ENCODE measurements at places on chromosomes 12 and 14. TPM values are rescaled to one million over a fixed set of nuclear protein-coding genes. Genes with fewer than 3 reads are reported as not detected.

The PRIMA1 gene
- 5.9 TPM for total RNA-seq

DNA sequence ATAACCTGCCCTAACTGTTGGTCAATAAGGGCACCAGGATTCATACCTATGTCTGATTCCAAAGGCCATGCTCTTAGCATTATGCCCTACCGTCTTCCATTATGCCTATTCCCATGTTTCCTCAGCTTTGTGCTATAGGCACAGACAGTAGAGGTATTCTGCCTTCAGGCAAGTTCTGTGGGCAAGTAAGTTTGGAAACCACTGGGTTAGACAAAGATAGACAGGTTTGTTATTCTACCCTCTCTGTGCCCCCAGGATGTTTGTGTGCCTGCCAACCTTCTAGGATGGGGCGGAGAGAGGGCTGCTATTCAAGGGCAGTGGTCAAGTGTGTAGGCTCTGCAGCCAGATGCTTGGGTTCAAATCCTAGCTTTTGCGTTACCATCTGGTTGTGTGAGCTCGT is 4.6 kb downstream of the RAPGEF3 start:
- DNase-seq, result no peak

The RNASE3 gene
- not detected for total RNA-seq

GRCh38 chr14:61588419-61588901 is 106.9 kb upstream of the HIF1A start:
- no peak for DNase-seq

The MUCL1 gene
- total RNA-seq, result not detected

The BIN2 gene
- total RNA-seq, result 5.0 TPM

DNA sequence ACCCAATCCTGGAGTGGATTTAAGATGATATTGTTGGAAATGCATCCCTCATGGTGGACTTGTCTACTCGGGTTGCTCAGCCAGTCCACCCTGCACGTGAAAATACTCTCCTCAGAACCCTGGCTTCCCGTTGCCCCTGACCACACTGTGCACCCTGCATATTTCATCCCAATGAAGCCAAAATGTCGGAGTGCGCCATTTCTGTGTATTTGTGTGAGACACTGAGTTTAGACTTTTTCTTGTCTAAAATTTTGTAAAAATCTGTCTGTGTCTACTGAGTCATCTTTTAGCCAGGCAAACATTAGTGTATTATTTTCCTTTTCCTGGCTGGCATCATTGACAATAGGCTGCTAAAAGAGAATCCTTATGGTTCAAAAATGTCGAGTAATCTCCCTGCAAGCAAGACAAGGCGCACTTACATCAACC is 485 bp upstream of the PNMA1 start:
- no peak for DNase-seq

The AQP6 gene
- not detected for total RNA-seq

The RIPK3 gene
- total RNA-seq, result 22.4 TPM

The BATF gene
- 19.4 TPM for total RNA-seq

The GPRC5D gene
- total RNA-seq, result 0.47 TPM

GRCh38 chr12:26010293-26010821 is 51.9 kb downstream of the RASSF8 start:
- no peak for DNase-seq

DNA sequence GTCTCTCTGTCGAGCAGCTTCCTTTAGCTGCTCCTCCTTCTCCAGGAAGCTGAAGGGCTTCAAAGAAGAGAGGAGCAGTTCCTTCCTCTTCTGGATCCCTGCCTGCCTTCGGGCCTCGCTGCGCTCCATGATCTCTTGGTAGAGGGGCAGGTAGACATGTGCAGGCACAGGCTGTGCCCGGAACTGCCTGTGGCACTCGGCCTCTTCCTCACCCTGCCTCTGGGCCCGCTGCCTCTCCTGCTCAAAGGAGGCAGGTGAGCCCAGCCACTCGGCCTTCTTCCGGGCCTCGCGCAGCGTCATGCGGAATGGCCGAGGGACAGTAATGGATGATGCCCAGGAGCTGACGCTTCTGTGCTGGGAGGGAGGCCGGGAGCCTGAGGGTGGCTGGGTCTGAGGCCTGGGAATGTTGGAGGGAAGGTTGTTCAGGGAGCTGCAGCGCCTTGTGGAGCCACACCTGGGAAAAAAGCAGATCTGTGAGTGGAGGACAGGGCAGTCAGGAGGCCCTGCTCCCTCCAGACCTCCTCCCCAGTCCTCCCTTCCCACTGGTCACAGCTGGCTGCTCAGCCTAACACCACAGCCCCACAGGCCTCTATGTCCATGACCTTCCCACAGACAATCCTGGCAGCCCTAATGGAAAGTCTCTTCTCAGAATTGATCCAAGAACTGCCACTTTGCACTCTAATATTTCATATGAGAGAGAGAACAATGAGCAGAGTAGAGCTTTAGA is 5.3 kb downstream of the FAM161B start:
- no peak for DNase-seq

The TAS2R31 gene
- total RNA-seq, result 12.2 TPM

The COL2A1 gene
- total RNA-seq, result not detected
